ENCODE measurements at places on chromosomes 2 and 18.

- DNase-seq = no peak
Measured at GRCh38 chr2:199552141-199552540, 94.4 kb upstream of the SATB2 start.

GRCh38 chr18:3663870-3664512 is 214.0 kb downstream of the TGIF1 start:
- DNase-seq = no peak

DNA sequence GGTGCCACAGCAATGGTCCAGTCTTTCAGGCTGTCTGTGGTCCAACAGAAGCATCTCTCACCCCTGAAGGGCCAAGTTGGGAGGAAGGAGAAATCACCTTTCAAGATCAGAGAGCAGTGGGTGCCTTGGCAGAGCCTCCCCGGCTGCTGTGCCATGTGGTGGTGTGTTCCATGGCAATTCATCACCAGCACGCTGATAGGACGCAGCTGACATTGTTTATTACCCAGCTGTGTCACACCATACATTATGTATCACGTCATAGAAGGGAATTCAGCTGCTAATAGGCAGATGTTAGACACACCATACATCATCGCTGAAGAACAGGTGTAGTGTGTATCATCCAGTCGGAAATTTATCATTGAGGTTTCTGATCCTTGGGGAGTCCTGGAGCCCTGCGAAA is 29.6 kb upstream of the RPL31 start:
- DNase-seq = no peak

GRCh38 chr18:47262301-47263149 is 11.1 kb upstream of the SKOR2 start:
- DNase-seq = no peak

DNA sequence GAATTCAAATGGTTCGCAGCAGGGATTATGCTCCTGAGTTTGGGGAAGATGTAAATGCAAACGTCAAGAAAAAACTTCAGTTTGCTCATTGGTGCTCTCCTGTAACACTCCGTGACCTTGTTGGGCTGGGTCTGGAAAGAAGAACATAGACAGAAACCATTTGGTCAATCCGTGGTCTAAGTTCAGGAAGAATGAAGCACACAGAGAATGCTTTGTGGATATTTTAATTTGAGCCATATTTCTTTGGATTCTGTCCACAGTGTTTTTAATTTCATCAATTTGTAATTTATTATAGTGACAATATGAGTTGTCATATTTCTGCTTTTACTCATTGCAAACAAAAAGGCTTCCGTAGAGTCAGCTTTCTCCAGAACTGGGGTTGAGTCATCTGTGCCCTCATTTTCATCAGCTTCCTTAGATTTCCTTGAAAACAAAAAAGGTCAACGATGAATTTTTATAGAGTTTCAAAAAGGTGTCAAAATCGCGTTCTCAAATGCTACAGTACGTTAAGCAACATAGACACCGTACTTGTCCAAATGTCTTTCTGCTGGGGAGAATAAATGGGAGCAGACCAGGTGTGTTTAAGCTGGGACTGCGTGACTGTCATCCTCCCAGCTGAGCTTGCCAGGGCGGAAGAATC is 606.4 kb downstream of the RNF144A start:
- no peak for DNase-seq

GRCh38 chr18:47108998-47109405 is 41.3 kb downstream of the HDHD2 start:
- DNase-seq = no peak

DNA sequence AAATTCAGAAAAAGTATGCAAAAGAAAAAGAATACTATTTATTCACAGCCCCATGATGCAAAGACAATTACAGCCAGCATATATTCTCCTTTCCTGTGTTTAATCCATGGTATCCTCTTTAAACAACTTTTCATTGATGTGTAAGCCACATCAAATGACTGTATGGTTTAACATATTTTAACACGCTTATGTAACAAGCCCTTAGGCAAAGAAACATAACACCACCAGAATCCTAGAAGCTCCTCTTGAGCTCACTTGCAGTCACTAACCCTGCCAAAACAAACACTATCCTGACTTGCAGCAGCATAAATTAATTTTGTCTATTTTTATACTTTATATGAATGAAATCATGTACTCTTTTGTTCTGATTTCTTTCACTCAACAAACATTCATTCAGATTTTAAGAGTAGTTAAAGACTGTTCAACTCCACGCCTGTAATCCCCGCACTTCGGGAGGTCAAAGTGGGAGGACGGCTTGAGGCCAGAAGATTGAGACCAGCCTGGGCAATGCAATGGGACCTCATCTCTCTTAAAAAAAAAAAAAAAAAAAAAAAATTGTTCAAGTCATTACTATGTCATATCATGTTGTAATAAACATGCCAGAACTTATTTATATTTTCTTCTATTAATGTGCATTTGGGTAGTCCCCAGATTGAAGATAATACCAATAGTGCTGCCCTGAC is 226.3 kb downstream of the NBAS start:
- no peak for DNase-seq

- peak; percentile 92 for DNase-seq
Measured at GRCh38 chr18:45793264-45793965, 32.1 kb upstream of the SIGLEC15 start.

DNA sequence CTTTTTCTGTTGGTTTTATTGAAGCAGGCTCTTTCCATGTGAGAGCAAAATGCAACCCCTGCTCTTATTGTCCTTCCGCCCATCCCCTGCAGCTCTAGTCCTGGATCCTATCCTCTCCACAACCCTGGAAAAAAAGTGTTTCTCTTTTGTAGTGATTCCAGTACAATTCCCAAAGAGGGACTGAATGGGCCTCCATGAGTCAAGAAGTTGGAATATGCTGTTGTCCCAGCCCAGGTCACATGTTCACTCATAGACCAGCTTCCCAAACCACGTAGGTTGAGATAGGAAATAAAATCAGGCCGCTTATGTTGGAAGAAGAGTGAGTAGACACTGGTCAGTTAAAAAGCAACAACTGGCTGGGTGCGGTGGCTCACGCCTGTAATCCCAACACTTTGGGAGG is 39.4 kb downstream of the CPO start:
- DNase-seq = no peak

GRCh38 chr2:56450047-56450446 is 266.3 kb downstream of the CCDC85A start:
- no peak for DNase-seq

GRCh38 chr2:191152482-191153240 is 1.9 kb upstream of the STAT4 start:
- no peak for DNase-seq

- no peak for DNase-seq
Measured at GRCh38 chr2:37629529-37629928, 41.9 kb downstream of the CDC42EP3 start.

- no peak for DNase-seq
Measured at GRCh38 chr2:234179031-234179363, 128.5 kb downstream of the SPP2 start.

DNA sequence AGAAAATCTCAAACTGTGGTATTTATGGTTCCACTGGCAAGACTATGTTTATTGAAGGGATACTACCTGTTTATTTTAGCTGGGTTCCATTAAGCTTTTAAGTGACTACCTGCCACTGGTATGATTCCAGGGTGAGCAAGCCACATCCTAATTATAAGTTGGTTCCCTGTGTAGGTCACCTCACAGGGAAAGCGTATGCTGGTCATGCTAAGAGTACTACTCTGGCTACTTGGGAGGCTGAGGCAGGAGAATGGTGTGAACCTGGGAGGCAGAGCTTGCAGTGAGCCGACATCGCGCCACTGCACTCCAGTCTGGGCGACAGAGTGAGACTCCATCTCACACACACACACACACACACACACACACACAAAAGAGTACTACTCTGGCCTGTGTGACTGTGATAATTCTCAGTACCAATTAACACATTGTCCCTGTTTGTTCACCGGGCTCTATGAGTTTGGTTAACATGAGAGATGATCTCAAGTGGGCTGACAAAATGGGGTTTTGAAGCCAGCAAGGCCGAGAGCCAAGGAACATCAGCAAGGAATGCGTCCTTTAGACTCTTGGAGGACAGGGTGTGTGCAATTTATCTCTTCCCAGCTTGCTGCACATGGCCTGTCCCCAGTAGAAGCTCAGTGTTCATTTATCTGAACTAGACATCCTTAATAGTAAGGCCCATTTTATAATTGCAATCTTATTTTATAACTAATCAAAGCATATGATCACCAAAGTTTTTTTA is 15.2 kb upstream of the ITSN2 start:
- DNase-seq = no peak

DNA sequence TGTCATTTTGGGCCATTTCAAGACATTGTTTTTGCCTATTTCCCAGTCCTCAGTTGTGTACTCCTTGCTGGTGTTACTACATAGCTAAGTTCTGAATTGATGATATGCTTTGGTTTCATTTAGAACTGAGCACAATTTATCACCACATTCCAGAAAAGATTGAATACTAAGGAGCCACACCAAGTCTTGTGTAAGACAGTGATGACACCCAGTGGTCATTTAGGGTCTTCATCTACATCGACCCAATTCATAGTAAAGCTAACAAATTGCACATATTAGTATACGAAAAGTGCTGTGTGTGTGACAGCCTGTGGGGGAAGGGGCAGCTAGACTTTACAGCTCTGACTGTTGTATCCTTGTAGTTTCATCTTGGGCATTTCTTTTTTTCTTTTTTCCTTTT is 10.9 kb upstream of the DLX2 start:
- DNase-seq = no peak

DNA sequence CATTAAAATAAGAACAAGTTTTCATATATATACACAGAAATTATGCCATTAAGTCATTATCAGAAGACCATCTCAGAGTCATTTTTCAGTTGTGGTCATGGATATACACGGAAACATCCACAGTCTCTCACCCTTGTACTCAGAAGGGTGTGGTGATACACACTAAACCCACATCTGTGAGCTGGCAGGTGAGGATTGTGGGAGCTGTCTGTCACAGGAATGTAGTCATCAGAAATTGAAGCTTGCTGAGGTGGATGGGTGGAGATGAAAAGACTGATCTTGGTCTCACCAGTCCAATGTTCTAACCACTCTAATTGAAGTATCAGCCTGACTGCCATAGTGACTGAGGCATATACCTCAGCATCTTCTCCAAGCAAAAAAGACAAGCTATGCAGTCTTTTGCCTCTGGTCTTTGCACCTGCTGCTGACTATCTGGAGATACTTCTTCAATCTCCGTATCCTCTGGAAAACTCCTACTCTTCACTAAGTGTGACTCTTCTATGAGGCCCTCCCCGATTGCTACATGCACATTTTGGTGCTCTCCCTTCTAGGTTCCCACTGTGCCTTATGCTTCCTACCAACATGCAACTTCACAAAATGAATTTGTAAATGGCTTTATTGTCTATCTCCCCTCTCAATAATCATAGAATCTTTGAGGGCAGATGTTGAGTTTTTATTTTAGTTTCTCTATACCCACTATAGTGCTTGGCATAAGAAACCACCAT is 232.8 kb downstream of the DYM start:
- DNase-seq = no peak

- no peak for DNase-seq
Measured at GRCh38 chr2:105321875-105322646, 7.5 kb downstream of the TGFBRAP1 start.

GRCh38 chr18:48412339-48412929 is 3.3 kb upstream of the ZBTB7C start:
- DNase-seq = no peak

DNA sequence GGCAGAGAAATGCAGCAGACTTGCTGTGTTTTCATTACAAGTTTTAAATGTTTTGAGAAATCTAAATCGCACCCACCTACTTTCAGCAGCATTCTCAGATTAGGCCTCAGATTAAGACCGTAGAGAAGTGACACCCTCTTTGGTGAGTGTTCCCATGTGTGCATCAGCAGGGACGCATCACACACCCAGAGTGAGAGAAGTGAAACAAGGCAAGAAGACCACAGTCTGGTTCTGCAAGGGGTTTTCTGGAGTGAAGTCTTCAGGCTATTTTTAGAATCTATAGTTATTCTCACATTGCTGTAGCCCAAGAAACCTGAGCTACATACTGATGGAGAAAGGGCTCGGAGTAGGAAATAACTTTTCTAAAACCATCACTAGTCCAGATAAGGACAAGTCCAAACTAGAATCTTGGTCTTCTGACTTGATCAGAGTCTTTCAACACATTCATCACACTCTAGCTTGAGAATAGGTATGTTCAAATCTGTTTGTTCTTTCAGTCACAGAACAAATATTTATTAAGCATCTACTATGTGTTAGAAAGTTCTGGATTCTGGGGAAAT is 1216.6 kb upstream of the PIK3C3 start:
- DNase-seq = no peak

DNA sequence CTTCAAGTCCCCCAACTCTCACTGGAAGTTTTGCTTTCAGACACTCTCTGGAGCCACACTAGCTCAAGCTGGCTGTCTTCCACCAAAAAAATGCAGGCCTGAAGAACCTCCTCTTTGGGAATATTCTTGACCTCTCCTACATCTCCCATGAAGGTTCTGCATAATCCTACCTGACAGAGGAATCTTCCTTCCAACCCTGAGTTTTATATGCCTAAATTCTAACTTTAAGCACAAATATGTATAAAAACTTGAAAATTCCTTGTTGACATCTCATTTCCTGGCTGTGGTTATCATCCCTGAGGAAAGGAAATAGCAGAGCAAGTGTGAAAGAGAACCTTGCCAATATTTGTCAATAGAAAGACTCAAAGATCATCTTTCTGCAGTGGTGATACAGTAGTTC is 249.0 kb downstream of the LPIN1 start:
- no peak for DNase-seq

DNA sequence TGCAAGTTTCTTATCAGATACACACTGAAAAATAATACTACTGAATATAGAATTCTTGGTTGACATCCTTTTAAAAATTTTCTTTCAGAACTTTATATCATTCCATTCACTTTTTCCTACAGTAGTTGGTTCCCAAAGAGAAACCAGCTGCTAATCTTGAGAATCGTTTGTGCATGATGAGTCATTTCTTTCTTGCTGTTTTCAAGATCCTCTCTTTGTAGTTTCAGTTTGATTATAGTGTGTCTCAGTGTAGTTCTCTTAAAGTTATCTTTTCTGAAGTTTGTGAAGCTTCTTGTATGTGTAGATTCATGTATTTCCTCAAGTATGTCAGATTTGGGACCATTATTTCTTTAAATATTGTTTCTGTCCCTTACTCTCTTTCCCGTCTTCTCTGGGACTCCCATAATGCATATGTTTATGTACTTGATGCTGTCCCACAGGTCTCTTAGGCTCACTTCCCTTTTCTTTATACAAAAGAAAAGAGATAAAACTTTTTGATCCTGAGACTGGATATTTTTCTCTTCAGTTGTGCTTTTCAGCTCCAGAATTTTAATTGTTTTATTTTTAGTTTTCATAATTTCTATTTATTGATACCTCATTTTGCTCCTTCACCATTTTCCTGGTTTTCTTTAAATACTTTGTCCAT is 801.0 kb downstream of the TDRD15 start:
- no peak for DNase-seq

GRCh38 chr2:240136671-240137292 is 677 bp upstream of the COPS9 start:
- peak; percentile 30 for DNase-seq

- no peak for DNase-seq
Measured at GRCh38 chr18:34048423-34048822, 176.3 kb downstream of the NOL4 start.
